ENCODE measurements at places on chromosomes 13 and 19. TPM values are rescaled to one million over a fixed set of nuclear protein-coding genes. Genes with fewer than 3 reads are reported as not detected.

DNA sequence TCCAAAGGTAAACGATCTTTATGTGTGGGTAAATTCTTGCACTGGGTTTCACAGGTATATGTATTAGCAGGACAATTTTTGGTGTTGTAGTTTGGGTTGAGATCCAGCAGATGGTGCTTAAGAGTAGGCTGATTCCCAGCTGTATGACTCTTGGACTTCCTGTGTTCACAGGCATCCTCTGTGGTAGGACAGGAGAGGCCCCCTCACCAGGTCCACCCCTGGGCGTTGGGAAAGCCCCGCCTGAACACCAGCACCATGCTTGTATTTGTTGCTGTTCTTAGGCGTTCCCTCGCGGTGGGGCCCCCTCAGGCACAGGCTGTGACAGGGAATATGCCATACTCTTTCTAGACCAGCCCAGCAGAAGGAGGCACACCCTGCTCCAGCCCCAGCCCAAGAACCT lies 49.5 kb upstream of the PCDH17 start:
- DNase-seq, result no peak

DNA sequence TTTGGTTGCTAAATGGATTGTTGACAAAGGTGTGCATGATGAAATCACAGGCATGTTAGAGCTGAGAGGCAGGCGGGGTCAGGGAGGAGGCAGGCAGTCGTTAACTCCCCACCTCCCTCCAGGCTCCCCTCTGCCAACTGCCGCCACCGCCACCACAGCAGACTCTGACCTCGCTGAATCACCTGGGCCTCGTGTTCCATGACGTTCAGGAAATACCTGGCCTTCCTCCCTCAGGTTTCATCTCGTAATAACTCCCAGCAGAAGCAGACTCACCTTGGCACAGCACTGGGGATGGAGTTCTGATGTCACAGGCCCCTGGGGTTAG lies 198.5 kb downstream of the KATNAL1 start:
- no peak for DNase-seq

GRCh38 chr19:49888510-49888824 lies 8.2 kb downstream of the IL4I1 start:
- no peak for DNase-seq

The USP12 gene
- total RNA-seq, result 16.5 TPM

DNA sequence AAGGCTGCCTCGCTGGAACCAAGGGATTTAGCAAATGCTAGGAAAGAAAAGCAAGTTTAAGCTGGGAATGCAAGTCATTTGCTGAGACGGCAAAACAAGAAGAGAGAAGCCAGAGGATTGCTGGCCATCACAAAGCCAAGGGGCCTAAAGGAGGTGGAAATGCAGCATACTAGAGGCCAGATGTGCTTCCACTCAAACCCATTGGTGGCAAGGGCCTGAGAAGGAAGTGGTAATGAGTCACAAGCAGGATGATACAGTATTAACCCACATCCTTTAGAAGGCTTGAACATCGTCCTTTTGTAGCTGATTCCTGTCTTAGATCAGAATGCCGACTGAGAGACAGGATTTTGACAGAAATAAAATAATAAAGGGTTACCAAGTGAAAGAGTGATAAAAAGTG lies 68.2 kb downstream of the ITGBL1 start:
- peak; percentile 86 for DNase-seq

The HSH2D gene
- total RNA-seq, result not detected

GRCh38 chr19:49570138-49570856 lies 10.1 kb downstream of the NOSIP start:
- peak; percentile 84 for DNase-seq

DNA sequence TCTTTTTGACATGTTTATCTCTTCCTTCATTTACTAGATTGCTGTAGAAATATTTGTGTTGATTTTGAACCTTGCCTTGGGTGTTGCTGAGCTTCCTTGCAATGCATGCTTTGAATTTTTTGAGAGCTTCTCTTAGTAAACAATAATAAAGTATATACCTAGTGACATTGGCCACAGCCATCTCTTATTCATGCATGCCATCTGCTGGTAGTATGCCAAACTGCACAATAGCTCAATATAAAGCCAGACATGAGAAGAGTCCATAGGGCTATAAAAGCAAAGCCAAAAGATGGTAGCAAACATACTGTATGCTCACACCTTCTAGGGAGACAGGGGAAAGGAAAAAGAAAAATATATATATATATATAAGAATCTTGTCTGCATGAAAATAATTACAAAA lies 18.9 kb upstream of the ZSCAN5A start:
- DNase-seq, result peak; percentile 56

GRCh38 chr13:52405369-52405766 lies 604 bp downstream of the THSD1 start:
- DNase-seq, result no peak

The BST2 gene
- total RNA-seq, result 0.18 TPM

- no peak for DNase-seq
Observed at GRCh38 chr19:13189600-13189999, 39.4 kb downstream of the IER2 start.

The ZNF285 gene
- 5.0 TPM for total RNA-seq

DNA sequence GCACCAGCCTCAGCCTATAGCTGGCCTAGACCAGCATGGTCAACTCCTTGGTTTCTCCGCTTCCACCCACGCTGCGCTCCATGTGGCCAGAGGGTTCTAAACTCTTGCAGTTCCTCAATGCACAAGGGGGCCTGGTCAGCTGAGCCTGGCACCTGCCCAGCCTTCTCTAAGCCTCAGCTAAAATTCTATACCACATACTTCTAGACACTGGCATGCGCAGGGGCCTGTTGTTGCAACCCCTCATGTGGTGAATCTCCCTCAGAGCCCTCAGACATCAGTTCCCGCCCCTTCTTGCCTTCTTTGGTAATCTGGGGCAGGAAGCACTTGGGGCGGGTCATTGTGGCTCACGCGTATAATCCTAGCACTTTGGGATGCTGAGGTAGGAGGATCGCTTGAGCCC lies 19.7 kb upstream of the LDLR start:
- no peak for DNase-seq

DNA sequence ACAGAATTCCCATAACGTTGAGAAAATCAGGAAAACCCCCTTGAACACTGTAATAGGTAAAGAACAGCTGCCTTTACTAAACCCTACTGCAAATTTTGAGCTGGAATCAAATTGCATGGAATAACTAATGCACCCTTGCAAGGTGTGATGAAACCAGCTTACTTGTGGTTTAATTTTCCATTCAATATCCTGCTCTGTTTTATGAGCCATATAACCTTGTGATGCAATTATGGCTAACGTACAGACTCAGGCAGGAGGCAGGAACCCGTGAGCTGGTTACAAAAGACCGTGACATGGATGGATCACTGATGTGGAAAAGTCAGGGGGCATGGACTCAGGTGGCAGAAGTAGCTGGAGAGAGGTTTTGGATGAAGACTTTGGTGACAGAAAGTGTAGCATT lies 438.6 kb downstream of the COG6 start:
- no peak for DNase-seq

GRCh38 chr19:38819231-38819920 lies 6.6 kb upstream of the LGALS4 start:
- DNase-seq, result no peak

- no peak for DNase-seq
Observed at GRCh38 chr19:5369962-5370367, 29.4 kb upstream of the PTPRS start.

DNA sequence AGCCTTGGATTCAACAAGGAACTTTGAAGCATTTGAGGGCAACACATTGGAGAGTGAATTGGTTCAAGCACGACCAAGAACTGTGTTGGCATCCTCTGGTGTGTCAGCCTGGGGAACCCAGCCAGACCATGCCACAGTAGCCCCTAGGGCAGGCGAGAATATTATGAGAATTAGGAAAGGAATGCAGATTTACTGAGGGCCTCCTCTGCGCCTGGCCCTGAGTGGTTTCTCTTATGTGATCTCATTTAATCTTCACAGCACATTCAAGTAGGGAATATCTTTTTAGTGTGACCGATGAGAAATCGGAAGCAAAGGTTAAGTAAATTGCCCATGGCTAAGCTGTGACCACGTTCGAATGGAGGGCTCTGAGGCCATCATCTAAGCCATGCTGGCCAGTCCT lies 15.3 kb upstream of the ERICH6B start:
- DNase-seq, result no peak

DNA sequence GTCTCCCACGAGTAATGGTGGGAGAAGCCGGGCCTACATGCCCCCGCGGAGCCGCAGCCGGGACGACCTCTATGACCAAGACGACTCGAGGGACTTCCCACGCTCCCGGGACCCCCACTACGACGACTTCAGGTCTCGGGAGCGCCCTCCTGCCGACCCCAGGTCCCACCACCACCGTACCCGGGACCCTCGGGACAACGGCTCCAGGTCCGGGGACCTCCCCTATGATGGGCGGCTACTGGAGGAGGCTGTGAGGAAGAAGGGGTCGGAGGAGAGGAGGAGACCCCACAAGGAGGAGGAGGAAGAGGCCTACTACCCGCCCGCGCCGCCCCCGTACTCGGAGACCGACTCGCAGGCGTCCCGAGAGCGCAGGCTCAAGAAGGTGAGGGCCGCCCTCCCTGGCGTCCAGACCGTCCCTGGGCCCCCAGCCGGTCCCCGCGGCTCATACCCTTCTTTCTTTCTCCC lies 1.4 kb upstream of the USF2 start:
- DNase-seq, result peak; percentile 10

The C2CD4C gene
- under 0.01 TPM for total RNA-seq

DNA sequence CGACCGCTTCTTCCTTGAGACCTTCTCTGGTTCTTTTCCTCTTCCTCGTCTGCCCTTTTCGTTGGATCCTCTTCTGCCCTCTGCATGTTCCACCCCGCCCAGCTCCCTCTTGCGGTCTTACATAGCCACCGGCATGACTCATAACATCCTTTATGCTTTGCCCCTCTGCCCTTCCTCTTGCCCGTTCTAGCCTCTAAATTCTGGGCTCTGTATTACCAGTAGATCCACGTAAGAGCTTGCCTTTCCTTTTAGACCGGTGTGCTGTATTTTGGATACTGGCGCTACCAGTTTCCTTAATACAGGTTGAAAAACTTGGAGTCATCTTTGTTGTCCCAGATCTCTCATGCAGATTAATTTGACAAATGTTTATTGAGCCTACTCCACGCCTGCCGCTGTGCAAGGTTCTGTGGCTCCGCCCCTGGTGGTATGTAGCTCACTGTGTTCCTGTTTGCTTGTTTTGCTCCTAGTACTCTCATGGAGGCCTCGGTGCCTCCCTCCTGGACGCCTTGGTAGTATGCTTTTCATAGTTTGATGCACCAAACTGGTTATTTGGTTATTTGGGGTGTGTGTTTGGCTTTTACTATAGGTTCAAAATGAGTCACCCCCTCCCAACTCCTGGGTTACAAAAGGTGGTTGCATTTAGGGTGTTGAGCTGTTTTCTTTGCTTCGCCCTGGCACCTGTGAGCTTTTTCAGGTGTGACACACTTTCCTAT lies 1.7 kb downstream of the GTF3A start:
- peak; percentile 69 for DNase-seq

The LMTK3 gene
- 0.18 TPM for total RNA-seq

DNA sequence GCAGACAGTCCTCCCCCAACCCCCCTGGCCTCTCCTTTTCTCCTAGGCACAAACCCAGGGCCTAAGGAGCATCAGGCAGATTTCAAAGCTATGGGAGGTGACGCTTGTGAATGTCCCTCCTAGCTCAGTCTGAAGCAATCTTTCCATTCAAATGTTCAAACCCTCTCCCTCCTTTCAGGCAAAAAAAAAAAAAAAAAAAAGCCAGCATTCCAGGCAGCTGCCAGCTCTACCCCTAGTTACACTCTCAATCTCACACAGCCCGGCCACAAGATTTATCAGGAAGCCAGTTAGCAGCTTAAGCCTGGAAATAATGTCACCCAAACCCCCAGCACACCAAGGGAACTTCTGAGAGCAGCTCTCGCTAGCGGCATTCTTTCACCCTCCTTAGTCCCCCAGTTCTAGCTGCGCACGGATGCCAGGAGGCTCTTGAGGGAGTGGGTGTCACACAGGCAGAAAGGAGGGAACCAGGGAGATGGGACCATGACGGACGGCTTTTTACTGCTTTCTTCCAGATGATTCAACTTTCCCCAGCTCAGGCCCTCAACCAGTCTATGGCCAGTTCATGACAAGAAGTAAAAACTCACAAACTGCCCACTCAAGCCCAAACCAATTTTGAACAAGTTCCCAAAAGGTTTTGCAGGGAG lies 6.3 kb downstream of the SH3GL1 start:
- DNase-seq, result no peak

The PTPRH gene
- total RNA-seq, result 3.4 TPM

DNA sequence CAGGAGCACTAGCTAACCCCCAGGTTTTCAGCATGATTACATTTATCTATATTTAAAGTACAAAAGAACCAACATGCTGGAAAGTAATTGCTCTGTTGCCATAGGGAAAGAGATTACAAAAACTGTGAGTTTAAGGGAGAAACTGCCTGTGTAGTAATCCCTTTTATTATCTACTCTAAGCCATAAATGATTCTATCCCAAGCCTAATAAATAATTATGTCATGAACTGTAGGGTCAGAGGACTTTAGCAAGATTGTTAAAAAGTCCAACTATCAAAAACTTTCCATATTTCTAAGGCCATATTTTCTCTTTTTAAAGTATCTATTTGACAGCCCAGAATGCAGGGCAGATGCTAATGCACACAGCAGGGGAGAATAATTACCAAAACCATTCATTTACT lies 573.8 kb upstream of the MIR17HG start:
- DNase-seq, result no peak

DNA sequence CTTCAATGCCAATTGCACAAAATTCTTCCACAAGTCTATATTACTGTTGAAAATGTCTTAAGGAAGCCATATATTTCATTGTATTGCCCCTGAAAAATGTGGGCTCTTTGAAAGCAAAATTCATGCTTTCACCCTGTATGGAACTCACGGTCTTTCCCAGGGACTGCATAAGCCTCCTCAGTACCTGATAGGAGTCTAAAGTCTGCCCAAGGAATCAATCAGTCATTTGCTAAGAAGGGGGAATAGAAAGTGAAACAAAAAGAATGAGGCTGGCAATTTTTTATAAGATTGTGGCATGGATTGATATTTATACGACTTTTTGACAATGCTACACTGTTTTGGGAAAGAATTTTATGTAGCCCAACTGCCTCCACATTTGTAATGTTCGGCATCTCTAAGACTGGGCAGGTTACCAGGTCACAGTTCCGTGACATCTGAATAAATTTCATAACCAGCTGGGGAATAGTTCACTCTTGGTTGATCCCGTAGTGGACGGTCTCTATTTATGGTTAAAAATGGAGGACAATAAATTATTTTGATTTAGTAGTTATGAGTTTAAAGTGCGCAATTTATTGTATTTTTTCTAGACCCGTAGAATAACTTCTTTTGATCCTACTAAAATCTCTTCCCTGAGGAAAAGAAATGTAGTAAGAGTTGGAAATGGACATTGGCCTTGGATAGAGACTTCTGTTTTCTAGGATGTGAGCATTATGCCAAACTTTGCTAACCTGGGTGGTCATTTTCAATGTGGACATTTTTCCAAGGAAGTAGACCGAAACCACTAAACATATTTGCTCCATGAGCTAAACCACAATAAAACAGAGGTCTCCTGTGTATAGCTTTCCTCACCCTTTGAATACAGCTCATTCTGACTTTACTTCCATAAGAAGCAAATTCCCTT lies 1585.4 kb downstream of the EFNB2 start:
- no peak for DNase-seq
